ENCODE measurements at places on chromosomes 2 and 18. TPM values are rescaled to one million over a fixed set of nuclear protein-coding genes. Genes with fewer than 3 reads are reported as not detected.

POTEC gene
- total RNA-seq: not detected

ASXL3 gene
- total RNA-seq: 15.6 TPM

LIMS2 gene
- total RNA-seq: 13.1 TPM

ARHGAP15 gene
- total RNA-seq: not detected

MC4R gene
- total RNA-seq: not detected

MBP gene
- 14.5 TPM for total RNA-seq

CDCA7 gene
- 13.1 TPM for total RNA-seq

- DNase-seq: no peak
Observed at GRCh38 chr18:5512176-5512575, 31.6 kb downstream of the EPB41L3 start.

DNA sequence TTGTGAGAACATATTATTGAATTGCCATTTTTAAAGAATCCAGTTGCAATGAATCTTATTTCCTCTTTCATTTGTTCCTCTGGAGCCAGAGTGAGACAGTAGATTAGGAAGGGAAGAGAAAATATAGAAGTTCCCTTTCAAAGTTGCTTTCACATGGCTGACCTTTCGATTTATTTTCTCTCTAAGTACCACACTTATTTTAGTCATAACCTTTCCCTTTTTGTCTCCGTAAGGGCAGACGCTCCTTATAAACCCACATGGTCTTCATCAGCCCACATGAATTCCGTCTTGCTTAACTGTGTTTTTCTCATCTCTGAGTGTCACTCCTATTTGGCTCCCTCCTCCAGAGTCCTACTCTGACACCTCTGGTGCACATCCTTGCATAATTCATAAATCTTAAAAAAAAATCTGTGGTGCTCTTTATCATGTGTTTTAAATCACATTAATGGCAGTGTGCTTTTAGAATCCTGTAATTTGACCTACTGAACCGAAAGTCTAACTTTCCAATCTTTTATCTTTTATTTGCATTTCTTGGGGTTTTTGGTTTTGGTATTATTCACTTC, 38.5 kb upstream of the ZNF396 start:
- no peak for DNase-seq

- no peak for DNase-seq
Observed at GRCh38 chr18:54125429-54125828, 99.0 kb downstream of the MBD2 start.

- no peak for DNase-seq
Observed at GRCh38 chr2:30268296-30268871, 37.0 kb downstream of the LBH start.

DNA sequence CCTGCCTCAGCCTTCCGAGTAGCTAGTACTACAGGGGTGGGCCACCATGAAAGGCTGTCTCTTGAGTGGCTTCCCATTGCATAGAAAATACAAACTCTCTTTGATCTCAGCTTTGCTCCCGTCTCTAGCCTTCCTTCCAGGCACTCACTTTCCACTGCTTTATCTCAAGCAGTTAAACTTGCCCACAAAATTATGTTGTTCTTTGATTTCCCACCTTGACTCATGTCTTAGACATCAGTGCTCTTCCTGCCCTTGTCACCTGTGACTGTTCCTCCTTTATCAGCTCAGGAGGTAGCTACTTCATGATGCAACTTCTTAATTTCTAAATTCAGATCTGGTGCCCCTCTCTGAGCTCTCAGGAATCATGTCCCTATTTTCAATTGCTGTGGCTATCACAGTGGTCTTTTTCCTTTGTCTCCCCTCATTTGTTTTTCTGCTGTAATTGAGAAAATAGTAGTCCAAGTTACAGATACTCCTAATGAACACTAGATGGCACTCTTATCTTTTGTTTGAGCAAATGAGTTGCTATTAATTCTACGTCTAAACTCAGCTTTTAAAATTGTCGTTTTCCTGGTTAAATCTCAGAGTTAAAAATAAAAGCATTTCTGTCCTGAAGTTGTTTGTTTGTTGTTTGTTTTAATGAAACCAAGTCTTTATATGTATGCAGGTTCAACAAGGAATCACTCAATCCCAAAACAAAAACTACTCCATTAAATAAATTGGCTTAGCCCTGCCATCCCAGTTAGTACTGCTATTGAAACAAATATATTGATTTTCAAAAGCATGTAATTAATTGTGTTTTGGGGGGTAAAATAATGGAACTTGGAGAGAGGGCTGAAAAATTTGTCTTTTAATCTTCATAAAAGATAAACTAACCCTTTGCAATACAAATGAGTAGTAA, 46.9 kb upstream of the GREB1L start:
- no peak for DNase-seq

DNA sequence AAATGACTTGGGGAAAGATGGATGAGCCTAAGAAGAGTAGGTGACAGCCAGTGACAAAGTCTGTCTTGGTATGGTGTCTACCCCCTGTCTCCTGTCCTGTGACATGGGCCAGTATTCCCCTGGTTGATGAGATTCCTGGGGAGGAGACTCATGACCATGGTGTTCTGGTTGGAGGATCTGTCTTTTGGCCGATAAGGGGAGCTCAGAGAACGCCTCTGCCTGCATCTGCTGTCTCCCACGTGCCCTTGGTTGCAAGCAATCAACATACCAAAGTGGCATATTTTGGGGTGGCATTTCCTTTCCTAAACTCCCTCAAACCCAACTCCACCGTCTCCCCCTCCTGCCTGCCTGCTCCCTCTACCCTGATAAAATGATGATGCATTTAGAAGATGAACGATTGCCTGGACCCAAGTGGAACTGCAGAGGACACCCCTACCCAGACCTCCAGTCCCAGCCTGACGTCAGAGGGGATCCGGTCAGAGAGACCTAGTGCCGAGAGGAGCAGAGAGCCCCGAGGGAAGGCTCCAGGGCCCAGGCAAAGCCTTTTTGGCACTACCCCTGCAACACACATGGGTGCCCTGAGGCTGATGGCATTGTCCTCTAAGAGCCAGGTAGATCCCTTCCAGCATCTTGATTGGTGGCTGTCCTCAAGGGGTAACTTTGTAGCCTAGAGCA, 124.2 kb upstream of the MSH6 start:
- no peak for DNase-seq

GRCh38 chr18:74930616-74931015, 278.3 kb downstream of the PTGR3 start:
- no peak for DNase-seq

DNA sequence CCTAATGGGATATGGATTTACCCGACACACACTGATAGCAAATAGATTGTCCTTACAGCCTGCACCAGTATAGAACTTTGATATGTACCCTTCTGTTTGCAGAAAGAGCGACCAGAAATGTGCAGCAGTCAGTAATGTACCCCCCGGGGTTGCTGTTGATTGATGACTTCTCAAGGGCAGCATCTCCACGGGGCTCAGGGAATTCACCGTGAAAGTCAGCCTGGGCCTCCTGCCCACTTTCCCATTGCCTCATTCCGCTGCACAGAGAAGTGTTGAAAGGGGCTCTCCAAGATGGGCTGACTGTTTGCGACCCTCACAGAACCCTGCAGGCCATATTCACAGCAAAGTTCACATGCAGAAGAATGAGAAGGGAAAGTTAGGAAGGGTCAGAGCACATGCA, 241.3 kb downstream of the PRKCE start:
- no peak for DNase-seq
